ENCODE measurements at places on chromosomes 12 and 14. TPM values are rescaled to one million over a fixed set of nuclear protein-coding genes. Genes with fewer than 3 reads are reported as not detected.

- no peak for DNase-seq
Observed at GRCh38 chr12:19434538-19434937, 4.8 kb upstream of the AEBP2 start.

- no peak for DNase-seq
Observed at GRCh38 chr14:103675957-103676356, 39.3 kb downstream of the XRCC3 start.

GRCh38 chr14:95098984-95099599 is 58.2 kb downstream of the DICER1 start:
- DNase-seq: peak; percentile 53

Gene RAD9B
- 1.9 TPM for total RNA-seq
